ENCODE measurements at places on chromosomes 4 and X.

GRCh38 chrX:18654875-18655836, 16.8 kb downstream of the RS1 start:
- DNase-seq, result no peak

GRCh38 chrX:139204898-139205667, 325.5 kb upstream of the F9 start:
- no peak for DNase-seq

GRCh38 chr4:88021824-88022223, 14.4 kb downstream of the PKD2 start:
- DNase-seq, result no peak

- no peak for DNase-seq
These were observed 2.7 kb upstream of the NKX3-2 start for GRCh38 chr4:13546941-13547484.

- no peak for DNase-seq
These were observed 29.2 kb upstream of the PDGFRA start for GRCh38 chr4:54199919-54200318.

DNA sequence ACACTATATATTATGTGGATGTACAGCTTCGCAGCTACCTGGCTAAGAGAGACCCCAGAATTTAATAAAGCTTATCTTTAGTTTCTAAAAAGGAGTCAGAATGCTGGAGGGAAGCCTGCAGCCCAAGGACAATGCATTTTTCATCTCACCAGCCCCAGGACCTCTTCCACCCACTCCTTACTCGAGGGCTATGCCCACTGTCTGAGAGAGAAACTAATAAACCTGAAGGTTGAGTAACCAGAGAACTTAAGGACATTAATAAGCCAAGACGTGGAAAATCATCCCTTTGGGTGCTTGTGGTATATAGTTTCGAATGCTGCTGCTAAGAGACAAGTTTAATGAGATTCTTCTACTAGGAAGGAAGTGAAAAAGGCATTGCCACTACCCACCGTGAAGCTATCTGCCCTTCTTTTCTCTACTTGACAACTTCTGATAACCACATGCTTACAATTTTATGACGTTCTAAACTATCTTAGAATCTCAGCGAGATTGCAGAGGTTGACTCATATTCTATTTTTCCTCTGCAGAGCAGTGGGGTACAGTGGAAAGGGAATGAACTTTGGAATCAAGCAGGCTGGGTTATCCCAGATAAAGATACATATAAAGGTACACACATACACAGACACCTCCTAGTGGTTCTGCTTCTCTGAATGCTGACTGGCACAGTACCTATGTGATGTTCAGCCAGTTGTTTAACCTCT, 3.3 kb downstream of the RELL1 start:
- DNase-seq, result no peak

GRCh38 chr4:128228845-128229795, 58.5 kb downstream of the PGRMC2 start:
- no peak for DNase-seq

- DNase-seq, result no peak
These were observed 536.8 kb upstream of the FTHL17 start for GRCh38 chrX:31608638-31609037.

GRCh38 chr4:76803522-76803921, 94.4 kb downstream of the SOWAHB start:
- no peak for DNase-seq
